ENCODE measurements at places on chromosomes 3 and 15. TPM values are rescaled to one million over a fixed set of nuclear protein-coding genes. Genes with fewer than 3 reads are reported as not detected.

EFCC1 gene
- 1.3 TPM for total RNA-seq

ZNF621 gene
- total RNA-seq, result 13.3 TPM

MASP1 gene
- total RNA-seq, result 12.0 TPM

PPARG gene
- total RNA-seq, result 8.2 TPM

CPB1 gene
- total RNA-seq, result not detected

TOPAZ1 gene
- total RNA-seq, result not detected

TTC23 gene
- 43.1 TPM for total RNA-seq

SLC12A8 gene
- 9.0 TPM for total RNA-seq

LDHAL6B gene
- not detected for total RNA-seq

CCDC54 gene
- total RNA-seq, result not detected

SCAP gene
- 58.6 TPM for total RNA-seq

KCTD6 gene
- total RNA-seq, result 13.3 TPM

ROPN1B gene
- 1.3 TPM for total RNA-seq

DPPA2 gene
- total RNA-seq, result not detected

CCDC71 gene
- 16.8 TPM for total RNA-seq

MYZAP gene
- total RNA-seq, result 3.5 TPM

BMF gene
- 20.1 TPM for total RNA-seq

Data from tongue (tissue), 3 donors.